ENCODE measurements at places on chromosomes 11 and 22. TPM values are rescaled to one million over a fixed set of nuclear protein-coding genes. Genes with fewer than 3 reads are reported as not detected.

Gene TNNI2
- polyA plus RNA-seq, result 0.71 TPM

Gene GAL3ST1
- polyA plus RNA-seq, result 0.29 TPM

Gene ATP5MG
- 365 TPM for polyA plus RNA-seq

Gene HNRNPUL2
- 35.3 TPM for polyA plus RNA-seq

Gene BTBD18
- polyA plus RNA-seq, result not detected

Gene BIK
- polyA plus RNA-seq, result 0.88 TPM

Gene OTOG
- not detected for polyA plus RNA-seq

Gene RIC8A
- polyA plus RNA-seq, result 76.4 TPM

Gene TMEM191B
- 0.26 TPM for polyA plus RNA-seq

Gene OLFML1
- 4.4 TPM for polyA plus RNA-seq

Gene ADM2
- 0.29 TPM for polyA plus RNA-seq

Gene TTC12
- polyA plus RNA-seq, result 4.7 TPM

Gene OR5D18
- not detected for polyA plus RNA-seq

Gene CBLIF
- polyA plus RNA-seq, result not detected

Gene TSGA10IP
- not detected for polyA plus RNA-seq

Gene PTPN5
- 5.8 TPM for polyA plus RNA-seq
